ENCODE measurements at places on chromosomes 13 and 19.

DNA sequence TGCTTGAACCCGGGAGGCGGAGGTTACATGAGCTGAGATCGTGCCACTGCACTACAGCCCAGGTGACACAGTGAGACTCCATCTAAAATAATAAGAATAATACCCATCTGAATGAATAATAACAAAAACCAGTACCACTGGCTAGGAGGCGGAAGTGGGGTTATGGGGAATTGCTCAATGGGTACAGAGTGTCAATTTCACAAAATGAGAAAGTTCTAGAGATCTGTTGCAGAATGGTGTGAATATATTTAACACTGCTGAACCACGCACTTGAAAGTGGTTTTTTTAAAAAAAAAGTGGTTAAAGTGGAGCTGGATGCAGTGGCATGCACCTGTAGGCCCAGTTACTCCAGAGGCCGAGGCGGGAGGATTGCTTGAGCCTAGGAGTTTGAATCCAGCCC, 18.5 kb downstream of the KLF2 start:
- DNase-seq: no peak

DNA sequence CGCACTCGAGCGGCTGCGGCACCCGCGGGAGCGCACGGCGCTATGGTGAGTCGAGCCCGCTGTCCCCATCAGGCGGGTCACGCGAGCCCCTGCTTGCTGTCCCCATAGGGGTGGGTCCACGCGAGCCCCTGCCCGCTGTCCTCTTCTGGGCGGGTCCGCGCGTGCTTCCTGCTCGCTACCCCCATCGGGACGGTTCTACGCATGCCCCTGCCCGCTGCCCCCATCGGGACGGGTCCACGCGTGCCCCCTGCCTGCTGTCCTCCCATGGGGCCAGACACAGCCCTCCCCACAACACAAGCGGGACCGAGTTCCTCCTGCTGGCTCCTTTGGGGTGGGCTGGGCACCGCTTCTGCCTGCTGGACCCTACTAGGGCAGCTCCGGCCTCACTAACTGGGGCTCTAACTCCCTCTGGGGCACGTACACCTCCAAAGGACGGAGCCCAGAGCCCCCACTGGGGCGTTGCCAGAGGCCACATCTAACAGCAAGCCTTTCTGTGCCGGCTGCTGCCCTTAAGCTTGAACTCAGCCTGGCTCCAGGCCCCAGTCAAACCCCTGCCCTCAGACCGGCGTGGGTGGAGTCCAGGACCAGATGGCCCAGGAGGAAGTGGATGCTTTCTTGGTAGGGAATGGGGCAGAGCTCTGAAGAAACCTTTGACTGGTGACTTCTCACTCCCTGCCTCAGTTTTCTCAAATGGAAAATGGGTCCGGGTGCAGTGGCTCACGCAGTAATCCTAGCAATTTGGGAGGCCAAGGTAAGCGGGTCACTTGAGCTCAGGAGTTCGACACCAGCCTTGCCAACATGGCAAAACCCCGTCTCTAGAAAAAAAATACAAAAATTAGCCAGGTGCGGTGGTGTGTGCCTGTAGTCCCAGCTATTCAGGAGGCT, 722 bp downstream of the COLGALT1 start:
- no peak for DNase-seq

DNA sequence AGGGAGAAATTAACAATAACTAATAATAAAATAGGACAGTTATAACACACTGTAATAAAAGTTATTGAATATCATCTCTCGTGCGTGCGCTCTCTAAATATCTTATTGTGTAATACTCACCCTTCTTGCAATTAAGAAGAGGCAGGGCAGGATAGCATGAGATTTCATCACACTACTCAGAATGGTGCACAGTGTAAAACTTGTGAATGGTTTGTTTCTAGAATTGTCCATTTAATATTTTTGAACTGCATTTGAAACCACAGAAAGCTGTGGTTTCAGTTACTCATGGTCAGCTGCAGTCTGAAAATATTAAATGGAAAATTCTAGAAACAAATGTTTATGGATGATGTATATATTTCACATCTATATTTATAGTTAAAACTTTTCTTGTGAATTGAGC, 161.1 kb downstream of the DCT start:
- no peak for DNase-seq

GRCh38 chr19:48728911-48729664, 9.6 kb upstream of the MAMSTR start:
- no peak for DNase-seq

DNA sequence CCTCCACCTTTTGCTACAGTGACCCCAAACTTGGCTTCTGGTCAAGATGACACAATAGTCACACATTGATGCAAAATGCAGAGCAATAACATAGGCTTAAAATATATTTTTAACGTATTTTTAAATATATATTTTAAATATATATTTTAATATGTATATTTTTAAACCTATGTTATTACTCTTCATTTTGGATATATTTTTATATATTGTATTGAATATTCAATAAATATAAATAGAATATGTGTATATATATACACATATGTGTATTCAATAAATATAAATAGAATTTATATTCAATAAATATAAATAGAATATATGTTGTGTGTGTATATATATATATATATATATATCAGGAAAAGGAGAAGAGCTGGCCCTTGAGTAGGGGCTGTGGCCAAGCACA, 115.6 kb downstream of the POU4F1 start:
- no peak for DNase-seq

DNA sequence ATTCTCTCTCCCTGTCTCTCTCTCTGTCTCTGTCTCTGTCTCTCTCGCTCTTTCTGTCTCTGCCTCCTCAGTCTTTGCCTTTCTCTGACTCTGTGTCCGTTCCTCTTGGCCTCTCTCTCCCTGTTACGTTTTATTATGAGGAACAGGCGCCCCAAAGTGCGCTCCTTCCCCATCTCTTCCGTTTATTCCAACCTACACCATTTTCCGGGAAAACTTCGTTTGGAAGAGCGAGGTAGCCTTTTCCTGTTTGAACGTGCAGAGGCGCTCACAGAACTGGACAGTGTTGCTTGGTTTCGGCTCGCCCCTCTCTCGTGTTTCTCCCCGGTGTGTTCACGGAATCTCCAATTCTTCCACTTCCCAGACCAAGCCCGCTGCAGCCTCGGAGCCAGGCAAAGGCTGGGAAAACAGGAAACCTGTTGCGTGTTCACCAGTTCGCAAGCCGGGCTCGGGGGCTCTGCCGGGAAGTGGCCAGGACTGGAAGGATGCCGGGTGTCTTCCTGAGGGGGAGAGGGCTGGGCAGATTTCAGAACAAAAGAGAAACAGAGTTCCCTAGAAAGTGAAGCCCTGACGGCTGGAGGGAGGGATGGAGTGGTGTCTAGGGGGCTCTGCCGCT, 605 bp downstream of the TMEM255B start:
- DNase-seq: peak; percentile 31

GRCh38 chr19:2503521-2504109, 27.7 kb downstream of the GADD45B start:
- DNase-seq: no peak

GRCh38 chr19:6056801-6057650, 53.3 kb downstream of the RFX2 start:
- DNase-seq: peak; percentile 78

DNA sequence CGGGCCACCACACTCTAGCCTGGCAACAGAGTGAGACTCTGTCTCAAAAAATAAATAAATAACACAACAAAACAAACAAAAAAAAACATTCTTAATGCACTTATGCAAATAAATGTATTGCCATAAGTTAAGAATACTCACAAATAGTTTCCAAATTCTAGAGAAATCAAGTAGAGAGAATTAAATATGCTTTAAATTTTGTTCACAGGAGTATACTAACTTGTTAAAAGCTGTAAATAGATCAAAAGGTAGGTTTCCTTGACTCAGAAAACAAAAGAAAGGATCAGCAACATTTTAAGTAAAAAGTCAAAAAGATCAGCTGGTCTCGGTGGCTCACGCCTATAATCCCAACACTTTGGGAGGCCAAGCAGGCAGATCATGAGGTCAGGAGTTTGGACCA, 50.5 kb upstream of the ZNF429 start:
- no peak for DNase-seq

GRCh38 chr19:7986321-7987113, 18.9 kb downstream of the ELAVL1 start:
- no peak for DNase-seq

DNA sequence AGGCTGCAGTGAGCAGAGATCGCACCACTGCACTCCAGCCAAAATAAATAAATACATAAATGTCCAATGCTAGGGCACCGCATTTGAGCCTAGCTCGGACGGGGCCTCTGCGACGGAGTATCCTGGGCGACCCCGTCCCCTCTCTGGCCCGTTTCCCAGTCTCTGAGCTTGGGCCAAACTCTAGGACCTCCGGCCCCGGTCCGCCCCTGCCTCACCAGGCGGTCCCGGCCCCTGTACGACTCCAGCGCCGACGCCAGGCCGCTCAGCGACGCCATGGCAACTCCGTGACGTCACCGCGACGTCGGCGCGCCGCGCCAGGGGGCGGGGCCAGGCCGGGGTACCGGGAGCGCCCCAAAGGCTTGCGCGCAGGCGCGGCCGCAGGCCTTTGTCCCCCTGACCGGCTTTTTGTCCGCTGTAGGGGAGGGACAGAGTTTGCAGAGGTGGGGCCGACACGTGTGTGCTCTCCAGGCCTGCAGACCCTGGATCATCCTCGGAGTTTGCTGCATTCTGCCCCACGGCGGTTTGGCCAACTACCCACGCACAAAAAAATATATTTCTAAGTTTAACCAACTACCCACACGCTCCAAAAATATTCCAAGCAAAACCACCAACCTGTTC, at the start of gene PEX11G:
Gene PEX11G (minus strand): TSS at position 300 of the 618 bp plus-strand sequence. CDS start 25 bp downstream, at position 275.
- DNase-seq: no peak

GRCh38 chr13:113337556-113337955, 26.4 kb downstream of the GRTP1 start:
- no peak for DNase-seq

DNA sequence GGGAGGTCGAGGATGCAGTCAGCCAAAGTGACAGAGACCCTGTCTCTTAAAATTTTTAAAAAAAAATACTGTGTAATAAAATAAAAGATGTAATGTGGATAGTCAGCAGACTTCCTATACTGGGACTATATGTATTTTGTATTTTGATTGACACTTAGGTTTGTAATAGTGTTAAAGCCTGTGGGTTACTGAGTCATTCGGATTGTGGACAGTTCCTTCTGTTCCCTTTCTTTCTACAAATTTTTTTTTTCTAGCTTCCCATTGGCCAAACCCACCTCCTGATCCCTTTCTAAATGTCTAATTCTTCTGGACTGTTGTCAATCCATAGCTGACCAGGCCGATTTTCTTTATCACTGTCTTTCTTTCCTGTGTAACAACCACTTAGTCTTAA, 108.0 kb downstream of the DNAJC3 start:
- DNase-seq: no peak

DNA sequence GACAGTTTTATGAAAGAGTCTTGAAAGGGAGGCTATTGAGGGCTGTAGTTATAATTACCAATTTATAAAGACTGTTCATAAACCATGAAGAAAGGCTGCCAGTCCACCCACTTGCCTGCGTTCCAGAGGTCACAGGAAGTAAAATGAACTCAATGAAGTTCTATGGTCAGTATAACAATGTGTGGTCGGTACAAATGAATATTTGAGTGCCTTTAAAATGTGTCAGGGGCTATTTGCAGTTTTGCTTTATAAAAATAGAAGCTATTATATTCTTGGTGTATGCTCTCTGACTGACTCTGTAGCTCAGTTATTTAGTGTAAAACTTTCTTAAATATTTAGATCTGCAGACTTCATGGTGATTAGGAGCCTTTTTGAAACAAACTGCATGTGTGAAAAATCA, 47.0 kb downstream of the ESD start:
- DNase-seq: no peak

GRCh38 chr19:42153672-42154433, 21.6 kb upstream of the POU2F2 start:
- peak; percentile 30 for DNase-seq

- no peak for DNase-seq
These were observed 14.9 kb downstream of the FXYD5 start for GRCh38 chr19:35169221-35169995.

GRCh38 chr19:49512970-49513745, 697 bp downstream of the FCGRT start:
- peak; percentile 58 for DNase-seq

- DNase-seq: peak; percentile 100
These were observed at the start of gene HNRNPL for GRCh38 chr19:38849860-38850435. Gene HNRNPL (minus strand): TSS chr19:38849986. CDS start chr19:38849966, 20 bp downstream.

DNA sequence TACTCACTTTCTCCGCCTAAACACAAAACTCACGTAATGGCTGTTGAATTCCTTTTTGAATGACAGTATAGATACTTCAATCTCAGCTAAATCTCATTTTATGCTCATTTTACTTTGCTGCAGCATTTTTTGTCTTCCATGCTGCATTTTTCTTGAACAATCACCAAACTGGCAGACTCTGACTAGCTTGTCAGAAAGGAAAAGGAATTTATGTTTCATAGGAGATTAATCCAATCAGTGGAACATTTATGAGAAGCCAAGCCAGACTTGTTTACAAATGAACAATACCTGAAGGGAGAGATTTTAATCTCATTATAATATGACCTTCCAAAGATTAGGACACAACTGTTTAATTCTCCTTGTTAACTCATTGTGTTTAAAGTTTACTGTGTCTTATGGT, 1044.3 kb downstream of the DIAPH3 start:
- DNase-seq: no peak

- DNase-seq: no peak
These were observed 160.2 kb downstream of the SLC7A1 start for GRCh38 chr13:29435125-29435911.

GRCh38 chr19:11465600-11465999, 15.2 kb downstream of the ELAVL3 start:
- DNase-seq: no peak

DNA sequence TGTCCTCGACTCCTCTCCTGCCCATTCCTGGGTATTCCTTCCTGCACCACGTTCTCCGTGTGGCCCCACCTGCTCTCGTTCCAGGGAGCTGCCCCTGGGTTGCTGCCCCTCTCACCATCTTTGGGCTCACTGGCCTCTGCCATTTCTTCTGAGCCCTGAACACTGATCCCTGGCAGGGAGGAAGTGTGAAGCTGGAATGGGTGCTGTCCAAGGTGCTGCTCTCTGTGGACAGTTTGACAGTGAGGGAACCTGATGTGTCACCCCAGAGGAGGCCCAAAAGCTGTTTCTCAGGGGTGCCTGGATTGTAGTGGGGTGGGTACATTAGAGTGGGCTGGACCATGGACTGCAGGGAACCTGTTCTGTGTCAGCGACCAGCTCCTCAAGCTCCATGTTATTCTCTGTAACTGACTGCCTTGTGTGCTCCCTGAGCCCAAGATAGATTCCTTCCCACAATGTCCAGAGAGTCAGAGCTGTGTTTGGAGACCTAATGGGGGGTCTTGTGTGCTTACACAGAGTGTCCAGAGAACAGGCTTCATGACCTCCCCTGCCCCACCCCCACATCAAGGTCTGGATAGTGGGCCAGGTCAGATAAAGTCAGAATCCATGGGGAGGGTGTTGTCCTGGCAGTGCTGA, 7.2 kb upstream of the CEACAM8 start:
- DNase-seq: no peak

DNA sequence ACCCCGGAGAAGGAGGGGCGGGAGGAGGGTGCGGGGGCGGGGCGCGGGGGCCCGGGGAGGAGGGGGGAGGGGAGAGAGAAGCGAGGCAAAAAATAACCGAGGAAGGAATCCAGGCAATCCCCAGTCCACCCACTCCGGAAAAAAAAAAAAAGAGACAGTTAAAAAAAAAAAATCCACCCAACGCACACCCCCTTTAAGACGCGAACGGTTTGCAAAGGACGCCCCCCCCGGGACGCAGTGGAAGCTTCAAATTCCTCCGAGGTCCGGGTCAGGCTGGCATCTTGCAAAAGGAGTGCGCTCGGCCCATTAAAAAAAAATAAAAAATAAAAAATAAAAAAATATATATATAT, at the start of gene CACNA1A:
Gene CACNA1A (minus strand): TSS at position 9 of the 350 bp plus-strand sequence. CDS start 255 bp downstream, outside the sequence.
- DNase-seq: no peak

- DNase-seq: no peak
These were observed 12.6 kb downstream of the FFAR2 start for GRCh38 chr19:35460608-35461007.

GRCh38 chr13:22168437-22169190, 497.7 kb downstream of the FGF9 start:
- DNase-seq: no peak

Data from NCI-H1417 treated with DMSO at 0.1 percent for 48 hours (cell line).